ENCODE measurements at places on chromosomes 3 and 15.

DNA sequence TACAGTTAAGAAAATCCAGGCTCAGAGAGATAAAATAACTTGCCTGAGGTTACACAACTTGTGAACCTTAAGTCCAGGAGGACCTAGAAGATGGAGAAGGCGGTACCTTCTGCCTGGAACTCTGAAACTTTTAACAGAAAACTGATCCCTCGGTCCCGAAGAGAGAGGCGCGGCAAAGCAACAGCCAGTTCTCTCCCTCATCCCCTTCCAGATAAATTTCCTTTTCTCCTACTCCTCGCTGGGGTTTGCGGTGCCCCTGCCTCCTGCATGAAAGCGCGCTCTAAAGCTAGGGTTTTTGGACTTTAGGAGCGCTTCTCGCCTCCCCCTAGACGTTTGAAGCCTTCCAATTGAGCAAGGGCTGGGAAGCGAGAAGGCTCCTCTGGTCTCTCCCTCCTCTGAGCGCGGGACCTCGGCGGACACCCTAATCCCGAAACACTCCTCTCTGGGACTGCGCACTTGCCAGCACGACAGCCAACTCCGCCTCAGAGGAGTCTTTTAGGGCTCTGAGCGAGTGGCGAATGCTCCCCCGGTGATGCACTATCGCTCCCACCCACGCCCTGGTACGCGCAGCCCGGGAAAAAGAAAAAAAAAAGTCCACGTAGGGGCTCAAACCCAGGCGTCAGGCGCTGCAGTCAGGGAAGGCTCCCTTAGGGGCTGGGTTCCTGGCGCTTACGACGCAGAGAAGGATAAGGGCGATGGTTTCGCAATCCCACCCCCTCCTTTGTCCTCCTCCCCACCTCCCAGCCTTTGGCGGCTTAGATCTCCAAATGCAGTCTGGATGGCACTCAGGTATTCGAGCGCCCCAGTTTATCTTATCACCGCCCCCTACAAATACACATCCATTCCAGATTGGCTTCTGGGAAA is 7.9 kb upstream of the EOMES start:
- no peak for DNase-seq

- no peak for DNase-seq
Measured at GRCh38 chr3:111605493-111605892, 10.3 kb upstream of the ZBED2 start.

DNA sequence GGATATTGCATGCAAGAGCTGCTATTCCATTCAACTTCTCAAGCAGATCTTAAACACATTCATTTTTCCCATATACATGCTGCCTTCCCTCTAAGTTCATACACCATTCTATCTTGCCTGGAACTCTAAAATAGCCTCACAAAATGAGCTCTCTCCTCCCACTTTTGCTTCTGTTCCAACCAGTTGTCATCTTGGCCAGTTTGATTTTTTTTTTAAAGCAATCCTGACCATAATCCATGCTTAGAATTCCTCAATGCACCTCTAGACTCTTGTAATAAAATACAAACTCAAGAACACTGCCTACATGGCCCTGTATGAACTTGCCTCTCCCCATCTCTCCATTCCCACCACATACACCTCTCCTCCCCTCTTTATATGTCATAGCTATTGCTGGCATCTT is 68.6 kb upstream of the NPHP3 start:
- no peak for DNase-seq

DNA sequence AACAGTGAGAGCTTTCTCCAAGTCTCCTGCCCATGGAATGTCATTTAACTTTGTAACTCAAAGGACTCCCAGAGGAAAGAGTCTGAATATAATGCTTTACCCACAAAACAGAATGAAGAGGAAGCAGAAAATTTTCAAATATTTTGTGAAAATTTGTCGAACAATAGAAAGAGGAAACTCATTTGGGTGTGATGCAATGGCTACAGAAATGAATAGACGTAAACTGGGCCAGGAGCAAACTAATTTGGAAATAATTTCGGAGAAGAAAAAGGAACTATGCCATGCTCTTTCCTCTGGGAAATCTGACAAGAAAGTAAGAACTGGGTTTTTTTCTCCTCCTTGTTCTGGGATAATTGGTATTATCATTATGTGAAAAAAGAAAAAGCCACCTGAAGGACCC is 11.2 kb upstream of the SUMF1 start:
- DNase-seq: no peak

GRCh38 chr15:87767516-87767915 is 489.0 kb downstream of the NTRK3 start:
- no peak for DNase-seq

Measured in Karpas-422 (cell line).